Pons (tissue), 1 donor: ENCODE measurements at places on chromosomes 11 and 22.

GRCh38 chr11:27443227-27443626 is 29.4 kb downstream of the LGR4 start:
- DNase-seq = peak; percentile 48

DNA sequence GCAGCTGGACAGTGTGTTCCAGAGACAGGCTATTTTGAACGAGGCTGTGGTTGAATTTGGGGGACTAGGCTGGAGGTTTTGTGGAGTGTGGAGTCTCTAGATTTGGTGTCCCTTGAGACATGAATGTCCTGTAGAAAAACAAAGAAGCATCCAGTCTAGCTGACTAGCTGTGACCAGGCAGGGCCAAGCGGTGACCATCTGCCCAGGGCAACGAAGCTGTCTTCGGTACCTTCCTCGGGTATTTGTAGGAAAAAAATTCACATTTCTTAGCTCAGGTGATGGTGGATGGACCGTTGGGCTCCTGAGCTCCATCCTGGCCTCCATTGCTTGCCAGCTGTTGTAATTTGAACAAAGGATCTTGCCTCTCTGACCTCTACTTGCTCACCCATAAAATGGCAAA is 557.3 kb downstream of the MIAT start:
- no peak for DNase-seq

DNA sequence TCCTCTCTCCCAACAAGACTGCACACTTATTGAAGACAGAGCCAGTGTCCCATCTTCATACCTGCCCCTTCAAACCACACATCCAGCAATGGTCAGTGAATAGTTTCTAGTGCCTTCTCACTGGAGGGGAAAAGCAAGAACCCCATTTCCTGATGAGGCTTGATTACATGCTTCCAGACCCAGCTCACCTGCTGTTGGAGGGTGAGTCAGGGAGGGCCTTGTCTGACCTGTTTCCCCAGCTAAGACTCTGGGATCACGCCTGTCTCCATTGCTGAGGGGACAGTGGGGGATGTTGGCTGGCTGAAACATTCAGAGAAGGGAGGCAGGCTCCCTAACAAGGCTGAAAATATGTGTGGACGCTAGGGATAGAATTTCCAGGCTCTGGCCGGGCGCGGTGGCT is 27.5 kb upstream of the ZDHHC13 start:
- no peak for DNase-seq

- DNase-seq = no peak
These were observed 10.4 kb downstream of the ATXN10 start for GRCh38 chr22:45682064-45682463.

DNA sequence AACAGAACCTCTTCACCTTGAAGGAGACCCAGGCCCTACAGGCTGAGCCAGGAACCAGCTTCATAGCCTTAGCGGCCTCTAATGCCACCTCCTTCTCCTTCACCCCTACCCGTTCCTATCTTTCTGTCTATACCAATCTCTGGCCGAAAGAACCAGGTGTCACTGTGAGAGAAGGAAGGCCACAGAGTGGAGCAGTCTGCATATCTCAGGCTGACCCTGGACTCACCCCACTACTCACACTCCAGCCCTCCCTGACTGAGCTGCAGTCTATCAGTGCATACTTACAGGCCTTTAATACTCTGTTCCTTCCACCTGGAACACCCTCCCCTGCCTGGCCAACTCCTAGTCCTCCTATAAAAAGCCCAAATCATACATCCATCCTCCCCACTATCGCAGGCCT is 32.7 kb downstream of the ARAP1 start:
- no peak for DNase-seq

DNA sequence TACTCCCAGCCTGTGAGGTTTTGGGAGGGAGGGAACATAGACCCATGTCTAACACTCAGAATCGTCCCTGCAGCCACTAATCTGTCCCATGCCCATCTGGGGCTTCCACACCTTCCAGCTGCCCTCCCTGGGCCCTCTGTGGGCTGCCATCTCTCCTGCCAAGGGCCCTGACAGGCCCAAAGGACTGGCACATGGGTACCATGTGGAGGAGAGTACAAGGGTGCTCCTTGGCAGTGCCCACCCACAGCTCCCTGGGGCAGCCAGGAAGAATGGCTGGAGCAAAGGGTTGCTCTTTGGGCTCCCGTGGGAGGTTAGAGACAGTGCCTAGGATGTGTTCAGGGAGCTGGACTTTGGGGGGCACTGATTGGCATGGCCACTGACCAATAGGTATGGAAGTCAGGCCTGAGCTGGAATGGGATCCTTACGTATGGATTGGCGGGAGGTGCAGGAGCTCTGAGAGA is 56.8 kb downstream of the CD82 start:
- DNase-seq = no peak

GRCh38 chr11:17013548-17014320 is 480 bp downstream of the PLEKHA7 start:
- no peak for DNase-seq

DNA sequence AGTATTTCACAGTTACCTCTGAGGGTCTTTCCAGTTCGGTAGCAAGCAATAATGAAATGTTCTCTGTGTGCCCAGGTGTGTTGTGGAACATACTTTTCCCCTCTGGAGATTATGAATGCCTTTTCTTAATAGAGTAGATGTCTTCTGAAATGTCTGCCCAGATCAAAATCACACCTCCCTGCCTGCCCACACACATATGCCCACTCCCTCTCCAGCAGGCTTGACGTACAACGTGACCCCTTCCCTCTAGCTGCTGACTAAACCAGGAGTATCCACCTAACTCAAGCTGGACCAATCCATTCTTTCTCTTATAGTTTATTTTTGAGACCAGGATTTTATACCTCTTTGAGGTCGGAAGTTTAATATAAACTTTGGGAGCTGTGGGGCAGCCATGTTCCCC is 48.7 kb downstream of the ME3 start:
- DNase-seq = no peak

- no peak for DNase-seq
These were observed 4.1 kb downstream of the WEE1 start for GRCh38 chr11:9577556-9577955.

- no peak for DNase-seq
These were observed 31.8 kb downstream of the FEZ1 start for GRCh38 chr11:125464270-125464662.

DNA sequence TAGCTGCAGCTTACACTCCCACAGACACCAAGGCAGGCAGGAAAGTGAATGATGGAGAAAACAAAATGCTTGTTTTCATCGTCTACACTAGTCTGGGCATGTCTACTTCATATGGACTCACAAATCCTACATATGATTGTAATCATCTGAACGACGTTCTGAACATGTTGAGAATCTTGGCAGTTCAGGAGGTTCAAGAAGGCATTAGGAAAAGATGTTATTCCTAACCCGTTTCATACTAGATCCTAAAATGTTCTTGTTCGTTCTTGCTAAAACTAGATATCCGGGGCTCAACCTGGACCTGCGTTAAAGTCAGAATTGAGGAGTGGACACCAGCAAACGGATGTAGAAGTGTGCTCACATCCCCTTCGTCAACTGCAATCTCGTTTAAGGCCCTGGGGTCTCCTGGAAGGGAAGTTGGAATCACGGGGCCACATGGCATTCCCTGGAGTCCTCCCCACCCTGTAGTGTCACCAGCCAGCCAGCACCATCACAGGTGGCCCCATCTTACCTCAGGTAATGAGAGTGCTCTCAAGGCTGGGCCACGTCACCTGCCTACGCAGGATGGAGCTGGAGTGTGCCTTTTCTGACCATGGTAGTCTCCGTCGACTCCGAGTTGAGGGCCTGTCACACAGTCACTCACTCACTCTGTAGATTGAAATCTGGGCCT is 37.3 kb downstream of the C11orf58 start:
- no peak for DNase-seq

DNA sequence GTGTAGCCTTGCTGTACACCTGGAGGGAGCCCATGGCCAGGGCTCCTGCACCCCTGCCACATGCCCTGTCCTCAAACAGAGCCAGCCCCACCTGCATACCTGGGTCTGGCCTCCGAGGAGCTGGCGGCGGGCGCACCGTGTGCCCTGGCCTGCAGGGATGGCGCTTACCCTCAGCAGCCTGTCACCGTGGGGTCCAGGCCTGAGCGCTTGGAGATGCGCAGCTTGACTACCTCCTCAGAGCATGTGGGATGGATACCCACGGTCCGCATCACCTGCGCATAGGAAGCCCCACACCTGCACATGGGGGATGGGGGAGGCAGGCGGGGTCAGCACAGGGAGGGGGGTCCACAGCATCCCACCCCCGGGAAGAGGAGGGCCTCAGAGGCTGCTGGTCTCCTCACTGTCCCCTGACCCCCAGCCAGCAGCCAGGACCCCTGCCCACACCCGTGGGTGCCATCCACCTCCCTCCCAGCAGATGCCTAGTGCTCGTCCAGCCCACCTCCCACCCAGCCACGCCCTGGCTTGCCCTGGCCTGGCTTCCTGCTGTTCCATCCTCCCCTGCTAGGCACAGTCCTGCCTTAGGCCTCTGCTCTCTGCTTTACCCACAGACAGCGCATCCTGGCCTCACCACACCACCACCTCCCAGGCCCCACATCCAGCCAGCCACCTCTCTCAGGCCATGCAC is 22.4 kb upstream of the GNB1L start:
- no peak for DNase-seq

- no peak for DNase-seq
These were observed 1557.8 kb upstream of the RAG2 start for GRCh38 chr11:38155856-38156255.

GRCh38 chr11:40302669-40303068 is 1156.8 kb downstream of the LRRC4C start:
- DNase-seq = no peak

GRCh38 chr22:25402501-25403283 is 161.8 kb upstream of the GRK3 start:
- DNase-seq = no peak

GRCh38 chr22:31367426-31367825 is 21.3 kb upstream of the PATZ1 start:
- DNase-seq = peak; percentile 11

- no peak for DNase-seq
These were observed 231.6 kb downstream of the CASP12 start for GRCh38 chr11:104666624-104667023.

- no peak for DNase-seq
These were observed 35.8 kb downstream of the TNKS1BP1 start for GRCh38 chr11:57288771-57289579.

DNA sequence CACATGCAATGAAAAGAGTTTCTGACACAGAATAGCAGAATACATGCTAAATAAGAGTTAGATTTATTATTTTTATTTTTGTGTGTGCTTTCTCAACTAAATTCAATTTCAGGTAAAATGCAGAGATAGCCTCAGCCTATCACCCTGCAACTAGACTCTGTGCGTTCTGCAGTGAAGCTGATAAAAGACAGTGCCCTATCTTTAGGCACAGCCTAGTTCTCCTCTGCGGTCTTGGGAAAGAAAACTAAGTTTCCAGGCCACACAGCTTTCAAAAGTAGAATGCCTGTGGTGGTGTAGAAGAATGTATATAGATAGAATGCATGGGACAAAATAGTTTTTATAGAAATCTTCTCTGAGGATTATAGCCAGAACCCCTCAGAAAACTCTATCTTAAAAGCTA is 12.0 kb upstream of the MMP1 start:
- DNase-seq = no peak

DNA sequence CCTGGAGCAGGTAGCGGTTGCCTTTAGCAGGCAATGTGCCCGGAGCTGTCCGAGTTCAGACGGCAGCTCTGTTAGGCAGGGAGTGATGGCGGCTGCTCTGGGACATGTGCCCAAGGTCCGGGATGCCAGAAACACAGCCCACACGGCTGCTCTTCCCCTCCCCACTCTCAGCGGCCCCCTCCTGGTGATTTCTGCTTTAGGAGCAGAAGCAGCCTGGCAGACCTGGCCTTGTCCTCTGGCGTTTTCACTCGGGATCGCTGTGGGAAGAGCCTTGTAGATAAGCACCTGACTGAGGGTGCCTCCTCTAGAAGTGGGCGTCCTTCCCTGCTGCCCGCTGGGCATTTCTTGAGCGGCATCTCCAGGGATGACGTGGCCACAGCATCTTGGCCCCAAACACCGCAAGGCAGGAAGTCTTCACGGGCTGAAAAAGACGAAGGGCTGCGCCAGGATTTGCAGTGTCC is 392.2 kb downstream of the TBC1D22A start:
- peak; percentile 66 for DNase-seq

DNA sequence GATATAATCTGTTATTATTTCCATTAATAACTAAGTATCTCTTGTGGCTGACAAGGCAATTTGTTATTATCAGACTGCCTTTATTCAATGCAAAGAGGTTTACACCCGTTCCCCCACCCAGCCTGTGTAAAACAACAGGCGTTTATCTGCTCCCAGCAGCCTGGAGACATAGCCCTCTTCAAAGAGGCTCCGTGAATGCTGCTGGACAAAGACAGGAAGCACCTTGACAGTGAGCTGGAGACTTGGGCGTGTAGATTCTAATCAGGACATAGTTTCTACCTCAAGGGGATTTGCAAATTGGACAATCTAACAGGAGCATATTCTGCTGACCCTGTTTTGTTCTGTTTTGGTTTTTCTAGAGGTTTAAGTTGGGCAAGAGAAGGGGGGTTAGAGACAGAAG is 733.0 kb upstream of the KIRREL3 start:
- peak; percentile 11 for DNase-seq

GRCh38 chr11:86687185-86687778 is 14.9 kb upstream of the ME3 start:
- DNase-seq = no peak

DNA sequence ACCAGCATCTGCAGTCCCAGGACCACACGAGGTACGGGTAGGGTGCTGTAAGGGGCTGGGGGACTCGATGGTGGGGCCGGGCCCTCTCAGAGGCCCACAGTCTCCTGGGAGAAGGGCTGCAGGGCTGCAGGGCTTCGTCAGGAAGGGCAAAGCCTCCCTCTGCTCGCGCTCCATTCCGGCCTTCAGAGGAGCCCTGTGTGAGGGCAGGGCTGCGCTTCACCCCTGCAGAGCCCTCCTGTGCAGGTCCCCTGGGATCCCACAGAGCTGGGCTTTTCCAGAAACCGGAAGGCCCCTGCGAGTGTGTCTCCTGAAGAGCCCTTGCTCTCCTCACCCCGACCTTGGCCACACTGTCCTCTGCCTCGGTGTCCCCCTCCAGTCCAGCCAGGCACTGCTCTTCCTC is 27.2 kb downstream of the WNT11 start:
- DNase-seq = no peak
